ENCODE measurements at places on chromosomes 7 and 10. TPM values are rescaled to one million over a fixed set of nuclear protein-coding genes. Genes with fewer than 3 reads are reported as not detected.

DNA sequence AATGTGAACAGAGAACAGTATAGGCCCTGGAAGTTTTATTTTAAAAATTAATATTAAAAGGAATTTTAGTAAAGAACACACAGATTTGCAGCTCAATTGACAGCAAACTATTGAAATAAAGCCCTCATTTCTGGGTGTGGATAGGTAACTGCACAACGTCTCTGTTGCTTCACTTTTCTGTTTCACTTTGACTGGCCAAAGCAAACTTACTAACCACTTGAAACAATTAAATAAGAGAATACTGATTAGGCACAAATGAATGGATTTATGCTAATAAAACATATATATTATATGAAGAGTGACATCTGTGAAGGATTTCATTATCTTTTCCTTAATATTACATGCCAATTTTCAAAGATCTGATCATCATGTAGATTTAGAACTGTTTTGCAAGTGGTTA, 11.9 kb downstream of the ZNF804B start:
- H3K4me1 ChIP-seq: no peaks in the 10 kb centered on the region
- H3K4me3 ChIP-seq: no peak overlapping the region
- no peaks in the 10 kb centered on the region for H3K36me3 ChIP-seq
- H3K27me3 ChIP-seq: peaks cover 3% of the 10 kb centered on the region
- no peak overlapping the region for H3K27ac ChIP-seq

- H3K27ac ChIP-seq: peak overlapping the region; percentile 28
- no peak for DNase-seq
- H3K27me3 ChIP-seq: no peaks in the 10 kb centered on the region
- H3K4me3 ChIP-seq: no peak overlapping the region
Observed at GRCh38 chr10:9051328-9051974, 997.0 kb downstream of the GATA3 start.

GRCh38 chr10:29791773-29792172, 157.0 kb upstream of the SVIL start:
- no peak for DNase-seq
- H3K27me3 ChIP-seq: peaks cover 8% of the 10 kb centered on the region
- no peak overlapping the region for H3K27ac ChIP-seq
- no peaks in the 10 kb centered on the region for H3K4me1 ChIP-seq
- no peak overlapping the region for H3K4me3 ChIP-seq

GRCh38 chr7:24835643-24836042, 78.4 kb upstream of the GSDME start:
- peaks cover 78% of the 10 kb centered on the region for H3K36me3 ChIP-seq
- H3K27me3 ChIP-seq: no peaks in the 10 kb centered on the region
- H3K27ac ChIP-seq: no peak overlapping the region
- peaks cover 46% of the 10 kb centered on the region for H3K4me1 ChIP-seq
- no peak overlapping the region for H3K4me3 ChIP-seq
- DNase-seq: no peak

- H3K27ac ChIP-seq: no peak overlapping the region
- no peak for DNase-seq
- no peaks in the 10 kb centered on the region for H3K36me3 ChIP-seq
- no peak overlapping the region for H3K4me3 ChIP-seq
Observed at GRCh38 chr7:33392148-33392547, 262.8 kb downstream of the BBS9 start.

GRCh38 chr10:95411635-95412034, 120.8 kb upstream of the PDLIM1 start:
- H3K27ac ChIP-seq: no peak overlapping the region
- DNase-seq: no peak
- peaks cover 21% of the 10 kb centered on the region for H3K27me3 ChIP-seq
- no peaks in the 10 kb centered on the region for H3K36me3 ChIP-seq
- no peak overlapping the region for H3K4me3 ChIP-seq

DNA sequence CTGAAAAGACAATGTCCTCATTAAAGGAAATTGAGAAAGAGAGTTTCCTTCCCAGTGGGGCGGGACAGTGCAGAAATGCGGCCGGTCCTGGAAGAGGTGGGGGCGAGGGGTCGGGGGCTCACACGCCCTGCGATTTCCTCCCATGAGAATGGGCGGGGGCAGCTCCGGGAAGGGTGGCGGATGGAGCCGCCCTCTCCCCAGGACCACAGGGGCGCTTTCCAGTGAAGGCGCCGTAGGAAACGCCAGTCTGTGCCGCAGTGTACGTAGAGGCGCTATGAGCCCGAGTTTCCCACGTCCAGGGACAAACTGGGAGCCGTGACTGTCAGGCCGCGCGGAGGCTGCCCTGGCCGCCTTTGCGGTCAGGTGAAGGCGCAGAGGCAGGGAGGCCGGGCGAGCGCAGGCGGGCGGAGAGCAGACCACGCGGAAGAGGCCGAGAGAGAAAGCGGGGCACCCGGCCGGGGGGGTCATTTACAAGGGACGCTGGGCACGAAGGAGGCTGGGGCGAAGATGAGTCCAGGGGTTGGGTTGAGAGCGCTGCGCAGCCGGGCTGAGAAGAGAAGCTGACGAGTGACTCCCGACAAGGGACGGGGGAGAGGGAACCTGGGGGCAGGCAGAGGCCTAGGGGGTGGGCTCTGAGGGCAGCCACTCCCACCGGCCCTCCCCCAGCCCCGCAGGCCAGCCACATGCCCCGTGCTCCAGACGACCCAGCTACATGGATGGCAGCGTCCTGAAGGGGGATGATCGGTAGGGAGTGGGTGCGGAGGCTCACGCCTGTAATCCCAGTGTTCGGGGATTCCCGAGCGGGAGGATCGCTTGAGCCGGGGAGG, 45.0 kb downstream of the ALOX5 start:
- peaks cover 1% of the 10 kb centered on the region for H3K27me3 ChIP-seq
- peaks cover 43% of the 10 kb centered on the region for H3K4me1 ChIP-seq
- DNase-seq: peak; percentile 44
- no peaks in the 10 kb centered on the region for H3K36me3 ChIP-seq

- H3K36me3 ChIP-seq: no peaks in the 10 kb centered on the region
- H3K4me1 ChIP-seq: peaks cover 2% of the 10 kb centered on the region
- DNase-seq: no peak
- H3K4me3 ChIP-seq: no peak overlapping the region
Observed at GRCh38 chr10:132862485-132863420, 76.8 kb upstream of the NKX6-2 start.

- no peak overlapping the region for H3K4me3 ChIP-seq
- H3K36me3 ChIP-seq: no peaks in the 10 kb centered on the region
- no peak for DNase-seq
- H3K27ac ChIP-seq: no peak overlapping the region
- H3K4me1 ChIP-seq: peaks cover 2% of the 10 kb centered on the region
- peaks cover 21% of the 10 kb centered on the region for H3K27me3 ChIP-seq
Observed at GRCh38 chr7:101373812-101374614, 11.3 kb downstream of the COL26A1 start.

DNA sequence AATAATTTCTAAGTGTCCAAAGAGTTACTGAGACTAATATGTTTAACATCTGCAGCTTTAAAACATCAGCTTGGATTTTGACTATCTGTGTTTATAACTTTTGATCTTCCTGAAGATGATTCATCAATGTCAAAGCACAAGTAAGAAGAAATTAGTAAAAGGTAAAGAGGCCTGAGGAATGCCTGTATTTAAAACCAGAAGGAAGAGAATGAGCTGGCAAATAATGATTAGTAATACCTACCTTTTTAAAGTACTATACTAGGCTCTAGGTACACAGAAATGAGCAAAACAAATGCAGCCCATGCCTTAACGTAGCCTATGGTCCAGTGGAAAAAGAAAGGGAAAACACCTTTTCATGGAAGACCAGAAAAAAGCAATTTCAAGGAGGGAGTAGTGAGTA, 158.0 kb downstream of the KCND2 start:
- H3K27ac ChIP-seq: no peak overlapping the region
- no peaks in the 10 kb centered on the region for H3K36me3 ChIP-seq
- no peak overlapping the region for H3K4me3 ChIP-seq
- no peaks in the 10 kb centered on the region for H3K4me1 ChIP-seq

GRCh38 chr10:125479059-125479458, 203.9 kb downstream of the TEX36 start:
- H3K27me3 ChIP-seq: peaks cover 6% of the 10 kb centered on the region
- no peaks in the 10 kb centered on the region for H3K36me3 ChIP-seq
- peaks cover 8% of the 10 kb centered on the region for H3K4me1 ChIP-seq
- DNase-seq: no peak
- H3K4me3 ChIP-seq: no peak overlapping the region

GRCh38 chr10:14017467-14017866, 313.3 kb downstream of the FRMD4A start:
- H3K36me3 ChIP-seq: no peaks in the 10 kb centered on the region
- H3K27me3 ChIP-seq: peaks cover 10% of the 10 kb centered on the region
- no peaks in the 10 kb centered on the region for H3K4me1 ChIP-seq
- no peak overlapping the region for H3K27ac ChIP-seq
- H3K4me3 ChIP-seq: no peak overlapping the region

Gene PTPRN2
- total RNA-seq: 1.1 TPM

Gene CALHM3
- total RNA-seq: not detected

Gene ATOH7
- total RNA-seq: not detected

Gene AKR1B15
- total RNA-seq: not detected

Gene SLC16A9
- total RNA-seq: 2.1 TPM

Gene LMOD2
- not detected for total RNA-seq

Gene GDF2
- total RNA-seq: not detected

Gene NUTM2D
- 2.7 TPM for total RNA-seq

Gene ZP3
- total RNA-seq: 8.2 TPM
